ENCODE measurements at places on chromosomes 1 and 21.

DNA sequence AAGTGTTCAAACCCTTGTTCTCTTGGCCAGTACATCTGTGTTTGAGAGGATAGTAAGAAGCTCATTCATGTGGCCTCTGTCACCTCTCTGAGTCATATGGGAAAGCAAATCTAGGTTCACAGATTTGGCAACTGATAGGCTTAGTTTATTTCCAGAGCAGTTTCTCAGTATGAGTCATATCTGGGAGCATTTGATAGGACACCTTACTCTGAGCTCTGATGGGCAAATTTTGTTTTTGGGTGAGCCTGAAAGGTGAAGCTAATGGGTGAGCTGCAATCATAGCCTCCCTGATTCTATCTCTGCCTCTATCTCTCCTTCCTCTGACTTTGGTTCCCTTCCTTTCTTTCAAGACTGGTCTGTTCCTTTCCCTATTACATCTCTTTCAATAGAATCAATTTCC lies 134.4 kb downstream of the S1PR1 start:
- DNase-seq, result no peak

- no peak for DNase-seq
Measured at GRCh38 chr21:37249112-37249904, 17.8 kb downstream of the VPS26C start.

DNA sequence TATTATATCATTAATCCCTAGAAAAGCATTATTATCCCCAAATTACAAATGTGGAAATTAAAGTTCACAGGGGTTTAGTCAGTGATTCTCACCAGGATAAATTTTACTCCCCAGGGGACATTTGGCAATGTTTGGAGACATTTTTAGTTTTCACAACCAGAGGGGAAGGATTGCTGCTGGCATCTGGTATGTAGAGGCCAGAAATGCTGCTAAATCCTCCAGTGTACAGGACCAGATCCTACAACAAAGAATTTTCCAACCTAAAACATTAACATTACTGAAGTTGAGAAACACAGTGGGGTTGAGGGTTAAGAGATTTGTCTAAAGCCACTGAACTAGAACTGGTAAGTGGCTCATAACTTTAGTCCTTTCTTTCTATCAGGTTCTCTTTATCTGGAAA lies 162.0 kb upstream of the SYT6 start:
- no peak for DNase-seq

DNA sequence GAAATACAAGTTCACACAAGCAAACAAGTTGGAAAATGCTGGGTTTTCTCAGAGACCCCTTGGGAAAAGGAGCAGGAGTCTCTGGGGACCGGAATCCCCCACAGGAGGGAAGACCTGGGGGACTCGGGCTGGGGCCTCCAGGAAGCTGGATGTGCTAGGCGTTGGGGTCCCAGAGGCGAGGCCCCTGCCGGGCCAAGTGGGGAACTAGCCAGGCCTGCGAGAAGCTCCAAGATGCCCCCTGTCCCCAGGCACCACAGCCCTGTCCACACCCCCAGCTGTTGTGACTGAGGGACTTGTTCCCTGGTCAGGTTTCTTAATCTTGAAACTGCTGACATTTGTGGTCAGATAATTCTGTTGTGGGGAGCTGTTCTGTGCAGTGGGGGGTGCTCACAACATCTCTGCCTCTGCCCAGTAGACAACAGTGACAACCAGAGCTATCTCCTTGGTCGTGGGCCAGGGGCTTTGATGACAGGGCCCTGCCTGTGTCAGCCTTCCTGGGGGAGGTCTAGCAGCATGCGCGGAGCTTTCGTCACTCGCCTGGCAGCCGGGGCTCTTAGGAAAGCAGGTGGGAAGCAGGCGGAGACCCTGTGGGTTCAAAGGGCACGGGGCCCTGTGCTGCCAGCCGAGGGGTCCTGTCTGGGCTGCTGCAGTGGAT lies 126.4 kb upstream of the ARHGEF16 start:
- no peak for DNase-seq

DNA sequence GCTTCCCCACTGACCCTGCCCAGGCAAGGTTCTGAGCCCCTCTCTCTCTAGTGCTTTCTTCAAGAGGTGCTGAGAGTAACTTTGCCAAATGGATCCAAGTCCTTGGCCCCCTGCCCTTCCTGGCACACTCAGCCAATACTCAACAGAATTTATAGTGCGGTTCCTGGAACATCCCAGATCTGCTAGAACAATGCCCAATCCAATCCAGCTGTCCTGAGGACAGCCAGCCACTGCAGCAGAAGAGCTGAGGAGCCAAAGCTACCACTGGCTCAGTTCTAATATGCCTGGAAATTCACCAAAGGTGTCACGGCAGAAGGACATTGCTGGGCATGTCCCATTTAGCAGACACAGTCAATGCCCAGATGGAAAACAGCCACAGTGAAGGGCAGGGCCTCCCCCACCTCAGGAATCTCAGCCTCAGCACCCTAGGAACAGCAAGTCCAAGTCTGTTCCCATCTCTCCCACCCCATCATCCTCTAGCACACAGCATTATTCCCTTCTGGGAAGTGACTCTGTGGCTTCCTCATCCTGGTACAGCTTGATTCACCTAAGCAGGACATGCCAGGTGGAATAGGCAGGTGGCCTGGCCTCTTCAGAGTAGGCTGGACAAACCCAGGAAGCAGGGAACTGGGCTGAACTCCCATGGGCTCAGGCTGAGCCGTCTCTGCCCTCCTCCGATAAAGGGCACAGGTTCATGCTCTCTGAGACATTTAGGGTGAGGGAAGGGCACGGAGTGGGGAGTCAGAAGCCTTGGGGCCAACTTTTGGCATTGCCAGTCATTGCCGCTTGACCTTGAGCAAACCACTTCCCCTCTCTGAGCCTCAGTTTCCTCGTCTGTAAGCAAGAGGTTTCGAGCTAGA lies 24.6 kb downstream of the PMVK start:
- DNase-seq, result no peak

DNA sequence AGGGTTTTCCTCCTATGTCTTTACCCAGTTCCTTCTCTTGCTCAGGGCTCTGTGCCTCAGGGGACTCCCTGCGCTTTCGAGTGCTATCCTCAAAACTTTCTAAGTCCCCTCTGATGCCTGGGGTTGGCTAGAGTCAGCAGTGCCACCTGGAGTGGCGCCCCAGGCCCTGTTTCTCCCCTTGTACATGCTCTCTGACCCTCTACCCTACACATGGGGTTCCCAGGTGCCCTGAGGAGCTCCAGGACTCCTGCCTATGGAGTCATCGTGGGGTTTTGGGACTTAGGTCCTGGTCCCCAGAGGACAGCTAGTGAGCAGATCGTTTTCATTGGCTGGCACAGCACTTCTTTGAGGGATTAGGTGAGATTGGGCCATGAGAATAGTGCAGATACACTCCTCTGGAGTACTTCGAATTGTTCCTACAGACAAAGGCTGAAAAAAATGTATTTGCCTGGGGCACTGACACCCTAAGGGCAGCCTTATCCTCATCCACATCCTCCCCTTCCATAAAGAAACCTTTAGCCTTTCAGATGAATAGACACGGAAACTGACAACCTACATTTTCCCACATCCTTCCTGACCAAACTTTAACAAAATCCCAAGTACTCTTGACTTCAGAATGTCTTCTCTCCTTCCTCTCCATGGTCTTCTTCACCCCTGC lies 41.5 kb downstream of the LGR6 start:
- no peak for DNase-seq

DNA sequence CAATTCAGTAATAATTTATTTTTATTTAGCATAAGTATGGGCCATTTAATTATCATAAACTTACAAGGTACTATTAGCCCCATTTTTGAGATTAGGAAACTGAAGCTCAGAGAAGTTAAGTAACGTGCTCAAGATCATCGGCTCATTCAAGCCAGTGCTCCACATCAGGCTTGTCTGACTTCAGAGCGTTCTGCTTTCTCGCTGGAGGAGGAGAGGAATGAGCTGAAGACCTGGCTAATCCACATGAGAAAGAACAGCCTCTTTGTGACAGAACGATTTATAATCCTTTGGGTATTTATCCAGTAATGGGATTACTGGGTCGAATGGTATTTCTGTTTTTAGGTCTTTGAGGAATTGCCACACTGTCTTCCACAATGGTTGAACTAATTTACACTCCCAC lies 39.7 kb downstream of the DDX20 start:
- no peak for DNase-seq

GRCh38 chr1:201016943-201017827 lies 6.3 kb downstream of the KIF21B start:
- DNase-seq, result no peak

DNA sequence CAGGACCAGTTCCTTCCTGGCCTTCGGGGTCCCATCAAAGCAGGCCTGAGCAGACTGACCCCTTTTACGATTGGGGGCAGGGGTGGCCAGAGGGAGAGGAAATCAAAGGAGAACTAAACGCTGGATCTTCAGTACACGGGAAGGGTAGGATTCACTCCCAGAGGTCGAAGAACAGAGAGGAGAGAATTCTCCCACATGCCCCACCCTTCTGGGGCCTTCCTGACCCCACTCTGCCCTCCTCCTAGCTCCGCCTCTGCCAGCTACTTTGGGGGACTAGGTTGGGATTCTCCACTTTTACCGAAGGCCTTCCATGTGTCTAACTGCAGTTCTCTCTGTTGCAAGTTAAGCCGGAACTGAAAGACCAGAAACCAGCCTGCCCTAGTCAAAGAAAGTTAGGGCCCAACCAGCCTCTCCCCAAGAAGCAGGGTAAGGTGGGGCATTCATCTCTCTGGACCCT lies 654 bp upstream of the ARHGEF2 start:
- DNase-seq, result no peak

GRCh38 chr1:174999936-175000696 lies at the start of gene CACYBP:
Gene CACYBP, plus strand, starts transcription at chr1:174999947. Its CDS starts 234 bp downstream, at chr1:175000181.
- no peak for DNase-seq

DNA sequence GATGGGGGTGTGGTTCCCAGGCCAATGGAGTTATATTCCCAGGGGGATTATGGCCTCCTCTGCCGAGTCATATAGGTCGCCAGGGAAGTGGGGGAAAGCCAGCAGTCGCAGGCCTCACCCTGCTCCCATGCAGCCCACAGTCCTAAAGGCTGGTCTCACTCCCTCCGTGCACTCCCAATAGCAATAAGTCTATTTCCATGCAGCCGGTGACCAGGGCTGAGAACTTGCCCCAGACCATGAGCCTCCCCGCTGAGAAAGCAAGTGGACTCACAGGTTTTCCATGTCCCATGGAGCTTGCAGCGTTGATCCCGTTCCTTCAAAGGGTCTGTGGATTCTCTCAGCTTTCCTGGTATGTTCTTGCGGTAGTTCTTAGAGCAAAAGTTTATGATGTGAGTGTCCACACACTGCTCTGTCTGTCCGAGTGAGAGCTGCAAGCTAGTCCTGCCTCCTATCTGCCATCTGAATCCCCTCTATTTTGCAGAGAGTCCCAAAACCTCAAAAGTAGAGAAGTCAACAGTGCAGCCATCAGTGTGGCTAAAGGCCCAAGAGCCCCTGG lies 81.7 kb upstream of the TMPRSS2 start:
- DNase-seq, result no peak

- no peak for DNase-seq
Measured at GRCh38 chr1:246923482-246923881, 8.3 kb downstream of the AHCTF1 start.

DNA sequence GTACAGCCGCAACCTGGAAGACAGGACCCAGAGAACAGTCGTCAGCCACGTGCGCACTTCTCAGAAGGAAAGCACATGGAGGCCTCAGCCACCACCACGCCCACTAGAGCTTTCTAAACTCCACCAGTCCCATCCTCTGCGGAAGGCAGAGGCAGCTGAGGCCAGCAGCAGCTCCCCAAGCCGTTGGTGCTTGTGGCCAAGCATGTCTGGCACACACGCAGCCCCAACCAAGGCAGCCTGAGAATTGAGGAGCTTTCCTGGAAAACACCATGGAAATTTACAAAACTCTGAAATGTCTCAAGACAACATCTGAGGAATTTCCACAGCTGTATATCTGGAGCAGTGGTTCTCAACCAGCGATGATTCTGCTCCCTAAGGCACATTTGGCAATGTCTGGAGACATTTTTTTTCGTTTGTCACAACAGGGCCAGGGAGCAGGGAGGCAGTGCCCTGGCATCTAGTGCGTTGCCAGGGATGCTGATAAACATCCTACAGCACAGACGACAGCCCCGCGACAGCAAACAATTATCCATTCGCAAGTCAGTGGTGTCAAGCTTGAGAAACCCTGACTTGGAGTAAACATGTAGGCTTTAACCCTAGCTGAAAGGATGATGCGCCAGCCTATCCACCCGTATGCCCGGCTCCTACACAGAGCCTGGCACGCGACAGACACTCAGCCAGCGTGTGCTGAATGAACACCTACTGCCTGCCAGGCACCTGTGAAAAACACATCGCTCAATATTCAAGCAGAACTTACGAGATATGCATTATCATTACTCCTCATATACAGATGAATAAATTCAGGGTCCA lies 24.7 kb downstream of the NPHP4 start:
- DNase-seq, result no peak

GRCh38 chr1:41386196-41386663 lies 25.0 kb downstream of the FOXO6 start:
- DNase-seq, result no peak

GRCh38 chr1:93847811-93848288 lies 31.2 kb downstream of the DNTTIP2 start:
- DNase-seq, result peak; percentile 79

GRCh38 chr1:86322241-86322640 lies 73.9 kb downstream of the ODF2L start:
- no peak for DNase-seq

- DNase-seq, result no peak
Measured at GRCh38 chr1:114718661-114719423, 2.3 kb upstream of the NRAS start.

DNA sequence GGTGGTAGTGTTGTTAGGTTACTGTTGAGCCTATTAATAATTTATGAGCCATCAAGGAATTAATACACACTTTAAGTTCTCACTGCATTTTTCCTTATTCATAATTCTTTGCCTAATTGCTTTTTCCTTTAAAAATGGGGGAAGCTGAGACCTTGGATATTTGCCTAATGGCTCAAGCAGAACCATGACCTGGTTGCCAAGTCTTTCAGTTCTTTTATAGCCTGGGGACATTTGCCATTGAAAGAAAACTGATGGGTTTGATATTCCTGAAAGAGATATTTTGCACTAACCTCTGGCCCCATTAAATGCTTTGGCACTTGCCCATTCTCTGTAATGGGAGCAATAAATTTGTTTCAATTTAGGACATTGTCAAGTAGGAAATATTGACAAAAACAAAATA lies 18.5 kb upstream of the LRRC53 start:
- DNase-seq, result no peak

- DNase-seq, result no peak
Measured at GRCh38 chr1:168763031-168763430, 34.0 kb upstream of the DPT start.

DNA sequence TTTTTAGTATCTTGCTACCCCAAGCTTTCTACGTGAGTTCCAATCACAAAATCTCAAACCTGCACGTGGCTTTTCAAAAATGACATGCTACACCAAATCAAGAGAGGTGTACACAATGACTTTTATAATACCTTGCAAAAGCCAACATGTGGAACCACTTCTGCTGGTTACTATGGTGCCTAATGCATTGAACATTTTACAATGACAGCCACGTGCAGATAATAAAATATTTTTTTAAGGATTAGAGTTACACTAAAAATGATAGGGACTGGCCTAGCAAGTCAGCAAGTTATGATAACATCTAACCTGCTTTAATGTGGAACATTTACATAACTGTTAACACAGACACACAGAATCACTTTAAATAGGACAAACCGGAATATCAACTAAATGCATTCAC lies 30.2 kb downstream of the EYA3 start:
- DNase-seq, result no peak

Measured in NCI-H774 (cell line).